ENCODE measurements at places on chromosomes 7 and 10.
A peak's percentile ranks its signal among the peaks of the same experiment; 100 is the strongest.

GRCh38 chr7:99124236-99124635 is 19.7 kb downstream of the SMURF1 start:
- DNase-seq, result no peak

DNA sequence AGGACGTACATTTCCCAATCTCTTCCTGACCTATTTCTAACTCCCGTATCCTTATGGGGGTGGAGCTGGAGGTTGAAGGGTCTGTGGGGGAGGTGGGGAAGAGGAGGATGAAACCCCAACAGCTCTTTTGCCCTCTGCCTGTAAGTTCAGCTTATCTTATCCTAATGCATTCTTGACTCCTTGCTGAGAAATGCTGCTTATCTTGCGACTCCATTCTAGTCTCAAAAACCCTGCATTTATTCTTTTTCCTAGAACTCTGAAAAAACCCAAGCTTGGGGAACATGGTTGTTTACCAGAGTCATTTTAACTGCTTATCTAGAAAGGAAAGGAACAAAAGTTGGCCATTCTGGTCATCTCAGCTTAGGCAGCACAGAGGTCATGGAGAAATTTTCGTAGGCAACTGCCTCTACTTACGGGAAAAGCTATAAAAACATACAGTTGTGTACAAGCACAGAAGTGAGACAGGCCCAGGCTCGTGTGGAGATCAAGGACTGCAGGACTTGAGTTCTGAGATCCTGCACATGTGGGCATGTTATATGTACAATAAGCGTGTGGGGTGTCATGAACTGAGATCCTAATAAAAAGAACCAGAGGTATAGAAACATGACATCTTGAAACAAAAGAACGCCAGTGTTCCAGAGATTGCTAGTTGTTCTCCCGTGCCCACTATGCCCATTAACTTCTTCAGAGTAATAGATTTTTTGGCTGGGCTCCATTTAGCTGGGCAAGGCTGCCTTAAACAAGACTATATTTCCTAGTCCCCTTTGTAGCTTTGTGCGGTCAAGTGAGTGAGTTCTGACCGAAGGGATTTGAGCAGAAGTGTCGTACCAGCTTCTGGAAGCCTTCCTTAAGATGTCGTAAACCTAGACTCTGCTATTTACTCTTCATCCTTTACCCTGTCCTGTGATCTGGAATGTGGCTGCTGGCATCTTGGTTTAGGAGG is 9.6 kb downstream of the INMT start:
- no peak for DNase-seq

DNA sequence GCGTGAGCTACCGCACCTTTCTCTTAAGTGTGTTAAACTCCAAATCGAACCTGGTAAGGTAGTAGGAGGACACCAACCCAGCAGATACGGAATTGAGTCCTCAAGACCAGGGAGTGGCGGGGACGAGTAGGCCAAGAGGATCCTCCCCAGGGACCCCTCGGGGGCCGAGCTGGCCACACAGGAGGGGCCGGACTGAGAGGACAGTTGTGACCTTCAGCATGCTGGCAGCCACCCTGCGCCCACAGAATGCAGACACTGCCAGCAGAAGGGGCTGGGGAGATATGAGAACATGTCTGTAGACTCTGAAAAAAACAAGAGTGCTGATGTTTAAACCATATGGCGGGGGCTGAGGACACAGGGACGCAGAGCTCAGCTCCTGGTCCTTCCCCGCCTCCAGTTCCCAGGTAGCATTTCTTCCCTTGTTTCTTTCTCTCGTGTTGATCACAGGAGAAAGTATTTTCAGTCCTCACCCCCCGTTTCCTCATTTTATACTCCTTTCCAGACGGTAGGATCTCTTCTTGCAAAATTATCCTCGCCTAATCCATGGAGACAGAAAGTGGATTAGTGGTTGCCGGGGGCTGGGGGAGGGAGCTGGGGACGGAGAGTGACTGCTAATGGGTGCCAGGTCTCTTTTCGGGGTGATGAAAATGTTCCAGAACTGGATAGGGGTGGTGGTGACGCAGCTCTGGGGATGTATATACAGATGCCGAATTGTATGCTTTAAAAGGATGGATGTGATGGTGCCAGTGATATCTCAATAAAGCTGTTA is 11.5 kb upstream of the UNCX start:
- no peak for DNase-seq

DNA sequence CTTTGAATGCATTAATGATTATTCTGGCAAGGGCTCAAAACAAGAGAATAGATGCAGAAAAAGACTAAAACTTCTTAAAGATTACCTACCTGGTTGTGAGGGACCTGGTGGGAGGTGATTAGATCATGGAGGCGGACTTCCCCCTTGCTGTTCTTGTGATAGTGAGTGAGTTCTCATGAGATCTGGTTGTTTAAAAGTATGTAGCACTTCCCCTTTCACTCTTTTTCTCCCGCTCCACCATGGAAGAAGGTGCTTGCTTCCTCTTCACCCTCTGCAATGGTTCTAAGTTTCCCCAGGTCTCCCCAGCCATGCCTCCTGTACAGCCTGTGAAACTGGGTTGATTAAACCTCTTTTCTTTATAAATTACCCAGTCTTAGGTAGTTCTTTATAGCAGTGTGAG is 226.6 kb downstream of the ARHGAP12 start:
- DNase-seq, result no peak

DNA sequence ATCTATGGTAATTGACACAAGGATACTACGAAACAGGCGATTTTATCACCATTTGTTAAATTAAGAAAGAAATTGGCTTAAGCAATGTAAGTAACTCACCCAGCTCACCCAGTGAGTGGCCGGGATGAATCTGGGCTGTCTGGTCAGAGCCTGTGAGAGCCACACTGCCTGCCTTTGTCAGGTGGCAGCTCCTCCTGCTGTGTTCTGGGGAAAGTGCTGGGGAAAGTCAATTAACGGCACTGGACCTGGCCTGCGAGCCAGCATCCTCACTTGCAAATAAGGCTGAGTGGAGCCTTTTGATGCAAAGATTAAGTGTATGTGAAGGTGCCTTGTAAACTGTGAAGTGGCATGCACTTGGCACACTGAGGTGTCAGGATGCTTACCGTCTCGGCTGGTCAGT is 13.4 kb upstream of the CXCL12 start:
- DNase-seq, result no peak

GRCh38 chr10:6218692-6219493 is 16.2 kb downstream of the PFKFB3 start:
- peak; percentile 84 for DNase-seq

GRCh38 chr10:16521311-16522016 is at the start of gene C1QL3:
TSS of gene C1QL3 (minus strand) at chr10:16521879. CDS start at chr10:16521065, 814 bp downstream.
- DNase-seq, result peak; percentile 26

DNA sequence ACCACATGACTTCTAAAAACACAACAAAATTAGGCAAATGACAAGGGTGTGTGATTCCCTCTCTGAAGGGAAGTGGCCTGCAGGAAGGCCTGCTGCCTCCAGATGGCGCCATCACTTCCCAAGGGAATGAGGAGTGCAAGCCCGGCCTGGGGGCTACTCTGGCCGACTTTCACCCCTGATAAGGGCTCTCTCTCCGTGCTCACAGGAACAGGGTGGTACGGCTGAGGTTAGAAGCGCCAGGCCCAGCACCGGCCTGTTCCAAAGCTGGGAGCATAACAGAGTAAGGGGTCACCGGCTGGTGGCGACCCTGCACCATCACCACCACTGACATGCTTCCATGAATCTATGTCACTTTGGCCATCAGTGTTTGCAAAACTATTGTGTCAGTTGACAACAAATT is 13.1 kb downstream of the RBP3 start:
- peak; percentile 36 for DNase-seq

- no peak for DNase-seq
These were observed 2.1 kb downstream of the SHH start for GRCh38 chr7:155809947-155810769.

GRCh38 chr7:2661096-2661449 is 26.9 kb upstream of the AMZ1 start:
- DNase-seq, result no peak

DNA sequence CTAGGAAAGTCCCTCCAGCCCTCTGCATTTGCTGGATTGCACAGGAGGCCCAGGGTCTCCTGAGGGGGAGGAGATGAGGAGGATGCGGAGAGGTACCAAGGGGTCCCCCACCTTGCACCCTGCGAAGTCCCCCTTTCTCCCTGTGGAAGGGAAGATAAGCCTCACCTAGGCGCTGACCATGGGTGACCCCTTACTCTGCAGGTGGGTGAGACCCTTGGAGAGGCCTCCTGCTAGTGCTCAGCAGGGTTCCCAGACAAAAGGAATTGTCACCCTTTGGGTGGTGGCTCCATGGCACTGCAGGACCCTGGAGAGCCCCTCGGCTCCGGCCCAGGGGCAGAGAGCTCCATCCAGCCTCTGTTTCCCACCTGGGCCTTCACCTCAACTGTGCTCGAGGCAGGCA is 107.0 kb upstream of the RET start:
- DNase-seq, result no peak

DNA sequence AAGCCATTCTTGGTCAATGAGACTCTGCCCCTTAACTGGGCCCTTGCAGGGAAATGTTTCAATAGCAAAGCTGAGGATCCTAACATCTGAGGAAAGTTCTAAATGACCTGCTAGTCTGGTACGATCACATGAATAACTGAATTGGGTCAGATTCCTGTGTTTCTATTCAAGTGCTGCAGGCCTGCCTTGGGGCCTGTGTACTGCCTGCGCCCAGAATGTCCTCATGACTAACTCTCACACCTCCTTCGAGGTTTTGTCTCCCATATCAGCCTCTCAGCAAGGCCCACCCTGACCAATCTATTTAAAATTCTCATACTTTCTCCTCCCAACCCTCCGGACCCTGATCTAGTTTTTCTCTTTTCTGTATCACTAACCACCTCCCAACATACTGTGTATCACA is 4.4 kb downstream of the JAZF1 start:
- peak; percentile 54 for DNase-seq

DNA sequence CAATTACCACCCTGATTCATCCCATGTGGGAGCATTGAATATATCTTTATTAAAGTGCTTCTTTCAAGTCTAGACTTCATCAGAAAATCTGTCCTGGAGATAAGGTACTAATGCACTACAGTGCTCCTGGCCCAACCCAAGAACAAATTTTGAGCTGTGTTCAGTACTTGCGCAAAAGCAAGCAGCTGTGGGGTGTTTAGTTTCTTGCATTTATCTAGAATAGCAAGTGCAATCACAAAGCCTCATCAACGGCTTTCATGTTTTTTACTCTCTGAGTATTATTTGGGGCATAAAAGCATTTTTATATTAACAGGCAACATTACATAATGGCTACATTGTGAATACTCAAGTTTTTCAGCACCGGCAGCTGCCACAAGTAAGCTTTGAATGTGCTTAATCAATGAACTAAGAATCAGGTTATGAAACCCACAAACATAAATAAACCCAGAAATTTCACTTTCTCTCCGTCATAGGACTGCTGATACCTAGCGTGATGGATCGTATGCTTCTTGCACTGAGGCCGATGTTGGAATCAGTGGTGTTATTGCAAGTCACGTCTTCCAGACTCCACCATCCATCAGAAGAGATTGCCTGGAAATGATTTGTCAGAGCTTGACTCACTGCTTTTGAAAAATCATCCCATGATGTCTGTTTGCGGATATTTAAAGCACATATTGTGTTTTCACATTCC is 113.1 kb downstream of the CTTNBP2 start:
- DNase-seq, result peak; percentile 5

GRCh38 chr10:48776528-48776927 is 91.9 kb downstream of the WDFY4 start:
- no peak for DNase-seq

DNA sequence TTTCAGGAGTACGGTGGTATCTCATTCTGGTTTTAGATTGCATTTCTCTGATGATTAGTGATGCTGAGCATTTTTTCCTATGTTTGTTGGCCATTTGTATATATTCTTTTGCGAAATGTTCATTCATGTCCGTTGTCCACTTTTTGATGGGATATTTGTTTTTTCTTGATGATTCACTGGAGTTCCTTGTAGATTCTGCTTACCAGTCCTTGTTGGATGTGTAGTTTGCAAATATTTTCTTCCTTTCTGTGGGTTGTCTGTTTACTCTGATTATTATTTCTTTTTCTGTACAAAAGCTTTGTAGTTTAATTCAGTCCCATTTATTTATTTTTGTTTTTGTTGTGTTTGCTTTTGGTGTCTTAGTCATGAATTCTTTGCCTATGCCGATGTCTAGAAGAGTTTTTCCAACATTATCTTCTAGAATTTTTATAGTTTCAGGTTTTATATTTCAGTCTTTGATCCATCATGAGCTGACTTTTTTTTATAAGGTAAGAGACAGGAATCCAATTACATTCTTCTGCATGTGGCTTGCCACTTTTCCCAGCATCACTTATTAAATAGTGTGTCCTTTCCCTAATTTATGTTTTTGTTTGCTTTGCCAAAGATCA is 320.5 kb downstream of the MAGI2 start:
- DNase-seq, result peak; percentile 46

GRCh38 chr10:44397476-44398225 is 12.8 kb upstream of the CXCL12 start:
- no peak for DNase-seq

- DNase-seq, result no peak
These were observed 118.4 kb upstream of the WDR11 start for GRCh38 chr10:120732643-120733313.

DNA sequence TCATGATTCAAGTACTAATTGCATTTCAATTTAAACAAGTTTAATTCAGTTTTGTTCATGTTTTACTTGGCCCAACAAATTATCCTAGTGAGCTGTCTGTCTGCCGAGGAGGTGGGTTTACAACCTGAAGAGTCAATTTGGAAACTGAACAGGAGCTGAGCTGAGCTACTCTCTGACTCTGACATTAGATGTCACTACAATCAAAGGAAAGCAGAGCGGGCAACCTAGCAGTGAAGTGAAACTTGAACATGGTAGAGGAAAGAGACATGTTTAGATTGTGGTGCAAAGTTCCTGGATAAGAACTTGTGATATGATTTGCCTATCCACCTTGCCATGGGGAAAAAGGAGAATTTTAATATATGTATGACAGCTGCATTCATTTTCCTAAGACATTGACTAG is 9.6 kb upstream of the AGR3 start:
- peak; percentile 73 for DNase-seq

DNA sequence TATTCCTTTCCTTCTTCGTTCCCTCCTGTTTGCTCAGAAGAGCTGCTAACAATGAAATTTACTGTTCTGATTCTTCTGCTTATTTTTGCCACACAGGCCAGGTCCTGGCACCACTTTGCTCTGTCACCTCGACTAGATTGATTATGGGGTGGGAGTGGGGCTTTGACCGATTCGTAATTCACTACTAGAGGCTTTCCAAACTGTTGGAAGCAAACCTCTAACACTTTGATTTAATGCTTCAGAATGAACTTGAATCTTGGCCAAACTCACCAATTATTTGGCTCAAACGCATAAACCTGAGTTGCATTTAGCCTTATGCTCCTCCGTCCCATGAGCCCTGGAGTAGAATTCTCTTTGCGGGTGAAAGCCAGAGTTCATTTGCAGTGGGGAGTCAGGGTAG is 476.2 kb upstream of the FZD8 start:
- no peak for DNase-seq
